Activated naive CD4-positive, alpha-beta T cell (primary cell): ENCODE measurements at places on chromosomes 12 and 14.
A peak's percentile ranks its signal among the peaks of the same experiment; 100 is the strongest.

DNA sequence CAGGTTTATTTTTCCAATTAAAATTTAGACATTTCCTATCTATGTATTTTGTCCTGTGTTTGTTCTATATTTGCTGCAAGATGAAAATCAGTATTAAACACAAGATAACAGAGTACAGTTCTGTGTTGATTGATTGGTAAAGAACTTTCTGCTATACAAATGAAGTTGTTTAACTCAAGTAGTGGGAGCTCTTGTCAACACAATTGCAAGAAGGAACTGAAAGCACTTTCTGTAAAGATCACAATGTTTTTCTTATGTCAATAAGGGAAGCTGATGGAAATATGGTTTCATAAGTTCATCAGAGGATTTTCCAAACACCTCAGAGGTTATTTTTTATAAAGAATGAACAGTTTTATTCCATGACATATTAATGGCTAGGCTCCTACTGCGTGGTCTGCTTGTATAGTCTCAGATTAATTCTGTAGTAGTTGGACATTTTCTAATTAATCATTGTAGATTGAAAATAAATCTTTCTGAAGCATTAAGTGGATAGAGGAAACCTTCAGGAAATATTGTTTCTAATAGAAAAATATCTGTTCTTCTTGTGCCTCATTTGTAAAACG is 379.5 kb downstream of the LRFN5 start:
- DNase-seq = no peak

DNA sequence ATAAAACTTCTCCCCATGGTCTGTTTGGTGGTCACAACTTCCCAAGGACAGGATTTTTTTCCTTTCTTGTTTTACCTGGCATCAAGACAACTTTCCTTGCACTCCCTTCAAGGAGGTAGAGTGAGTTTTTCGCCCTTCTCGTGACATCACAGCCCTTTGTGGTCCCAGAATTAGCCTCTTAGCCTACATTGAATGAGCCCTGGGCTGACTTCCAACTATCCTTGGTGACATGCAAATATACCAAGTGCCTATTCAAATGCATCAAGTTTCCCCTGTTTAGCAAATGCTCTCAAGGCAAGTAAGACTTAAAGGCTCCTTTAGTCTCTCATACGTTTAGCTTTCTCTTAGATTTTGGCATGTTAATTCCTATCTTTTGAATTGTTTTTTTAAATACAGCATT is 36.6 kb downstream of the TC2N start:
- no peak for DNase-seq

- DNase-seq = no peak
These were observed 381.2 kb downstream of the BCL11B start for GRCh38 chr14:98890556-98891340.

- no peak for DNase-seq
These were observed 17.4 kb upstream of the COL2A1 start for GRCh38 chr12:48021485-48022179.

DNA sequence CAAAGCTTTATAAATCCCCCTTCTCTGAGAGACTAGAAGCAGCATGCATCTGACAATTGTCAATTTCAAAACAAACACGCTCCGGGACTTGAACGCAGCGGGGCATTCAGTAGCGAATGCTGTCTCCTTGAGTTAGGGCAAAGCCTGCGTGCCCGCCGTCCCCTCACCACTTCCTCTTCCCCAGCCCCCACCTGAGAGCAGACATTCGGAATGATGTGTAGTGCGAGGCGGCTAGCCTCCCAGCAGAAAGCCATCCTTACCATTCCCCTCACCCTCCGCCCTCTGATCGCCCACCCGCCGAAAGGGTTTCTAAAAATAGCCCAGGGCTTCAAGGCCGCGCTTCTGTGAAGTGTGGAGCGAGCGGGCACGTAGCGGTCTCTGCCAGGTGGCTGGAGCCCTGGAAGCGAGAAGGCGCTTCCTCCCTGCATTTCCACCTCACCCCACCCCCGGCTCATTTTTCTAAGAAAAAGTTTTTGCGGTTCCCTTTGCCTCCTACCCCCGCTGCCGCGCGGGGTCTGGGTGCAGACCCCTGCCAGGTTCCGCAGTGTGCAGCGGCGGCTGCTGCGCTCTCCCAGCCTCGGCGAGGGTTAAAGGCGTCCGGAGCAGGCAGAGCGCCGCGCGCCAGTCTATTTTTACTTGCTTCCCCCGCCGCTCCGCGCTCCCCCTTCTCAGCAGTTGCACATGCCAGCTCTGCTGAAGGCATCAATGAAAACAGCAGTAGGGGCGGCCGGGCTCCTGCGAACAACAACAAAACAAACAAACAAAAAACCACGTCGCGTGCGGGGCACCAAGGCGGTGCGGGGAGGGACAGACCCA is 2.2 kb downstream of the PRMT8 start:
- no peak for DNase-seq

DNA sequence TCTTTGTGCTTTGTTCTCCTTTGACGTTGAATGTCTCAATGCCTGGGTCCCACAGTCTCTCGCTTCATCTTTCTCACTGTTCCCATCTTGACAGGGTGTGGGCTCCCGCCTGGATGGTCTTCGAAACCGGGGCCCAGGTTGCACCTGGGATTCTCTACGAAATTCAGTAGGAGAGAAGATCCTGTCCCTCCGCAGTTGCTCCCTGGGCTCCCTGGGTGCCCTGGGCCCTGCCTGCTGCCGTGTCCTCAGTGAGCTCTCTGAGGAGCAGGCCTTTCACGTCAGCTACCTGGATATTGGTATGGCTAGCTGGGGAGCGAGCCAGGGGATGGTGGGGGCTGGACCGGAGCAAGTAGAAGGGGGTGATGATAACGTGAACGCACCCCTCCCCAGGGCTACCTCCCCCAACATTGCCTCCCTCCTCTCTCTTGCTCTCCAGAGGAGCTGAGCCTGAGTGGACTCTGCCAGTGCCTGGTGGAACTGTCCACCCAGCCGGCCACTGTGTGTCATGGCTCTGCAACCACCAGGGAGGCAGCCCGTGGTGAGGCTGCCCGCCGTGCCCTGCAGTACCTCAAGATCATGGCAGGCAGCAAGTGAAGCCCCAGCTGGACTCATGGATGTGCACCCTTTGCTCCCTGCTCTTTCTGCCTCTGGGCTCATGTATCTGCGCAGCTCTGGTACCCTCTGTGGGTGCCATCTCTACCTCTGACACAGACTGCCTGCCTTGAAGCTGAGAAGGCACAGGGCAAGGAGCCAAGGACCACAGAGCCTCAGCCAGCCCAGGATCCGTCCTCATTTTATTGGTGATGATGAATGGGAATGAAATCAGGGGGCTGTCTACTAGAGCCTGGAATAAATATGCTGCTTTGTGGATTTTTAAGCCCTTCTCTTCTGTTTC is 1.5 kb downstream of the NPFF start:
- no peak for DNase-seq

- no peak for DNase-seq
These were observed 93.9 kb downstream of the FAR2 start for GRCh38 chr12:29242921-29243431.

- DNase-seq = peak; percentile 42
These were observed at the start of gene ZBTB39 for GRCh38 chr12:57005980-57006808. Gene ZBTB39, minus strand, starts transcription at chr12:57006546. Its CDS starts 1,629 bp downstream, at chr12:57004917.

DNA sequence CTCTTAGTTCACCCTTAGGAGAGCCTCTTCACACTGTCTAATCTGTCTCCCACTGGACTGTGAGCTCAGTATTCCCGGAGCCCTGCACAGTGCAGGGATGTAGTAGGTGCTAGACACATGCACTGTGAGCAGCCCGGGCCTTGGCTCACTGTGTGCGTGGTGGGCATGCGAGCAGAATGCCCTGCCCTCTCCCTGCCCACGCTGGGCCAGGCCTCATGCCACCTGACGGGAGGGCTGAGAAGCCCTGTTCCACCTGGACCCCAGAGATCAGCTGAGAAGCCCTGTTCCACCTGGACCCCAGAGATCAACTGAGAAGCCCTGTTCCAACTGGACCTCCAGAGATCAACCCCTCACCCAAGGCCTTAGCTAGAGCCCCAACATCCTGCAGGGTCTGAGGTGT is 10.9 kb downstream of the RPS6KL1 start:
- no peak for DNase-seq

- DNase-seq = no peak
These were observed 381.0 kb downstream of the DPF3 start for GRCh38 chr14:72512925-72513324.

DNA sequence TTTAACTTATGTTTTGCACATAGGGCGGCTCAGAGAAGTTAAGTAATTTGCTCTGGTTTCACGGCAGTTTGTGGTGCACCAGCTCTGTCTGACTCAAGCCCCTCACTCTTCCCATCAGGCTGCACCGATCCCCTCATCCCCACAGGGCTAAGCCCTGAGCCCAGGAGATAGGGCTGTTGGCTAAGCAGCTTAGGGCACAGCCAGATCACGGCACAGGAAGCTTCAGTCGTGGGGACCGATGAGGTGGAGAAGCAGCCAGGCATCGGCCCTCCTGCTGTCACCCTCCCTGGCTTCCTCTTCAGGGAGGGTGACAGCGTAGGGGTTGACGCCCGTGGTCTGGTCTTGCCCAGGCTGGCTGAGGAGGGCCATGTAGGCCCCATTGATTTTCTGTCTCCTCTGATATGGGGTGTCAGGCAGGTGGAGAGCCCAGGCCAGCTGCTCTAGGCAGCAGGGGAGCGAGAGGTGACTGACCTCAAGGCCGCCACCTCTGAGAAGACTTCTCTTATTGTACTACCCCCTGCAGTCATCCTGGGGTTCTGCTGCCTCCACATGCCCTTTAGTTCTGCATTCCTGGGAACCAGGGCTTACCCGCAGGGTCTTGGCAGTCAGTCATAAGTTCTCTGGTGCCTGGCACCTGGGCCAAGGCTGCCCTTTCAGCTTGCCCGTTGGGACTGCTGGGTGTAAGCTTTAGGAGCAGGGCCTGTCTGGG is 166.4 kb downstream of the TSPAN9 start:
- no peak for DNase-seq

DNA sequence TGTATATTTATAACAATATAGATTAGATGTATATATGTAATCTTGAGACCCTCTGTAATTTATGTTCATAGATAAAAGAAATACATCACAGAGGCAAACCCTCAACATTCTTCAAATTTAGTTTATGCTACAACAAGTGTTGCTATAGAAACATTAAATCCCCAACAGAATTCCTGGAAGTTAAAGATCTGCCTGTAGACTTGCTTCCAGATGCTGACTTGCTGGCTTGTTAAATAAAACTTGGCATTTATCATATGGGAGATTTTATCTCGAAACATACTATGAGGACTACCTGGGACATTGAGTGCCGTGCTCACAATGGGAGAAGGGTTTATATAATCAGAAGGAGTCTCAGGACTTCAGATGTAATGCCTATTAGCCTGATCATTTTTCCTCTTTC is 136.3 kb upstream of the PLXNC1 start:
- no peak for DNase-seq

DNA sequence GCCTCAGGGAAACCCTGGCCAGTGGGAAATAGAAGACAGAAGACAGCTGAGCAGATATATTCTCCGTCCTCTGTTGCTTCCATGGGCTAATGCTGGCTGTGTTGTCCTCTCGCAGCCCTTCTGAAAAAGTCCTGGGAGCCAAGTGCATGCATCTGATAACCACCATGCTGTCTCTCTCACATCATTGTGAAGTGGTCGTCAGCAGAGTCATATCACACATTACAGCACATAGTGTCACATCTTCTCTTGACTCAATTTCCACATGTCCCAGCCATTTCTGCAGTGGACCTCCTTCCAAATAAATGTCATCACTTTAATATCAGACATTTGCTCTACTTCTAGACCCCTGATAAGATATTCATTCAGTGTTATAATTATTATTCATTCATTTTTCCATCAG is 3.8 kb downstream of the TAS2R20 start:
- no peak for DNase-seq

DNA sequence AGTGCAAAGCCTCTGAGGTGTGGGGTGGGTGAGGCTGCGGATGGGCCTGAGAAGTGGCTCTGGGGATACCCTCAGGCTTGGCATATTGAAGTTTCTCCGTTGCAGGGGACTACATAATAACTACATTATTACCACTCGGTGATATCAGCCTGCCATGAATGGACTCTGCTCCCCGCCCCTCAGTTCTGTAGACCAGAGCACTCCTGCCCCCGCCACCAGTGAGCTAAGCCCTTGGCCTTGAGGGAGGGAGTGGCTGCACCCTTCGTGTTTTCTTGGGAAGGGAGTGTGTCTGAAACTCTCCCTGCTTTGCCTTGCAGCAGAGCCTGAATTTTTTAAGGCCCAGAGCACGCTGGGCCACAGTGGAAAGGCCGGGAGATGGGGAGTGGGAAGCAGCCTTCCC is 1.7 kb downstream of the ORAI1 start:
- no peak for DNase-seq

- no peak for DNase-seq
These were observed 169.9 kb downstream of the KIF21A start for GRCh38 chr12:39272871-39273655.

- no peak for DNase-seq
These were observed 224.8 kb downstream of the RPAP3 start for GRCh38 chr12:47481041-47481440.

GRCh38 chr14:53767566-53767965 is 189.1 kb downstream of the BMP4 start:
- no peak for DNase-seq

GRCh38 chr12:109255377-109255776 is 53.7 kb downstream of the FOXN4 start:
- no peak for DNase-seq

DNA sequence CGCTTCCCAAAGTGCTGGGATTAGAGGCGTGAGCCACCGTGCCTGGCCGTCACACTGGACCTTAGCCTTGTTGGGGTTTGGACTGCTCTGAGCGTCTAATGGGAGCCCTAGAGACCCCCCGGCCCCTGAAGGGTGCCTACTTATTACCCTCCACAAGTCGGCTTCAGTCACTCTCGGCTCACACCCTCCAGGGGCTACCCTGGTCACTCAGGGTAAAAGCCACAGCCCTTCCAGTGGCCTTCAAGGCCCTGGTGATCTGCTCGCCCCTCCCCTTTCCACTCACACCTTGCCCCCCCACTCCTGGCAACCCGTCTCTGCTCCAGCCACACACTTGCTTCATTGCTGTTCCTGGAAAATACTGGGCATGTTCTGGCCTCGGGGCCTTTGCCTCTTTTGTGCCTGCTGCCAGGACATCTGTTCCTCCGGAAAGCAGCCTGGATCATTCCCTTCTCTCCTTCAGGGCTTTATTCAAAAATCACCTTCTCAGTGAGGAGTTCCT is 3.6 kb upstream of the MORN3 start:
- no peak for DNase-seq

DNA sequence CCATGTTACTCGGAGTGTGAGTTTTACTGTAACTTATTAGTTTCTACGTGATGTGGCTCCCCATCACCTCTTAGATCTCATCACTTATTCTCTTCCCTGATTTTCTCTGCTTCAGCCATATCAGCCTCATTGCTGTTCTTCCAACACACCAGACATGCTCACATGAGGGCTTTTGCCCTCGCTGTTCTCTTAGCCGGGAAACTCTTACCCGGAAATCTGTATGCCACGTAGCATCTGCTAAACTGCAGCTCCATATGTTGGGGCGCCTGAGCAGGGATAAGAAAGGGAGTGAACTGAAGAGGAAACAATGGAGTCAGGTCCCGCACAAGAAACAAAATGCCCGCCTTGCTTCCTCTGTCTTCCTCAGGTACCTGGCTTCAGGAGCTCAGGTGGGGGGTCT is 16.6 kb downstream of the SMUG1 start:
- DNase-seq = no peak

GRCh38 chr12:115866909-115867525 is 410.5 kb downstream of the MED13L start:
- no peak for DNase-seq
